ENCODE measurements at places on chromosomes 3 and 15.

- no peak for DNase-seq
These were observed 300.7 kb downstream of the TUSC7 start for GRCh38 chr3:117010318-117010717.

GRCh38 chr3:127158614-127159229 is 34.2 kb upstream of the PRR23E start:
- peak; percentile 91 for DNase-seq

GRCh38 chr3:60729056-60729455 is 522.2 kb downstream of the FHIT start:
- DNase-seq: no peak

DNA sequence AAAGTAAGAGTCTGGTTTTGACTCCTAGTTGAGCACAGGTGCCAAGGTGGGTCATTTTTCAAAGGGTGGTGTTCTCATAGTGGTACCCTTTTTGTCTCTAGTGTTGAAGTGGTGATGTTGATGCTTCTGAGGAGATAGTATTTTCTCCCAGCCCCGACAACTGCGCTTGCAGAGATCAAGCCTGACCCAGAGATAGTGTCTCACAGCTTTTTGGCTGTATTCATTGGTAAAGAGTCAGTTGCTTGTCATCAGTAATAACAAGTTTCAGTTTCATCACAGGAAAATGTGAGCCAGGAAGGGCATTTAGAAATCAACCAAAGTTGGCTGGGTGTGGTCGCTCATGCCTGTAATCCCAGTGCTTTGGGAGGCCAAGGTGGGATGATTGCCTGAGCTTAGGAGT is 139.3 kb downstream of the NFKBIZ start:
- DNase-seq: no peak

GRCh38 chr3:177904621-177905020 is 631.6 kb upstream of the KCNMB2 start:
- DNase-seq: no peak
